ENCODE measurements at places on chromosomes 6 and 20.

DNA sequence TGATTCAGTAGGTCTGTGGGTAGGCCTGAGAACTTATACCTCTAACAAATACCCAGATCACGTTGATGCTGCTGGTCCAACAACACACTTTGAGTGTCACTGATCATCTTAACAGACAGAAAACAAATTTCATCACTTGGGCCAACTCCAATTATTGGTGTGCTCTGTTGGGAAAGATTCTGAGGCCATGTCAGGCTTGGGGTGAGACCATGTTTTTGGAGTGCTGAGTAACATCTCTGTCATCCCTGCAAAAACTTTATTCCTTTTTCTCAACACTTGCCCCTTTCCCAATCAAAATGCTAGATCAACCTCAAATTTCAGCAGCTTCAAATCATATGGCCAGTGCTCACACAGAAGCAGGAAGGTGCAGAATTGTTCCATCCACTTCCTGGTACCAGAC, 108.8 kb upstream of the TENT5A start:
- DNase-seq: no peak

GRCh38 chr6:46652232-46652602, 401 bp downstream of the CYP39A1 start:
- no peak for DNase-seq

DNA sequence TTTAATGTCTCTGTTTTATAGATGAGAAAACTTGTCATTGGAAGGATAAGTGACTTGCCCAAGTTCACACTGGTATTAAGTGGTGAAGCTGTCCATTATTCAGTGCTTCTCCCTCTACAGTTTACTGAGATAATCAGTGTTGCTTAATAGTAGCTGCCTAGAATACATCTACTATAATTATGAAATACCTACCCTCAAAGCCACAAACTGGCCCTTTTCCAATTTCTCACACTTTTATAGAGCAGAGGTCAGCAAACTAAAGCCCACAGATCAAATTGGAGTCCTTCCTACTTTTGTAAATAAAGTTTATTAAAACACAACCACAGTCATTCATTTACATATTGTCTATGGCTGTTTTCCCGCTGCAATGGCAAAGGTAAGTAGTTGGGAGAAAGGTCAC, 73.5 kb downstream of the EYS start:
- DNase-seq: no peak

GRCh38 chr6:21604081-21604480, 10.5 kb downstream of the SOX4 start:
- DNase-seq: no peak

- DNase-seq: no peak
Observed at GRCh38 chr6:15356179-15356578, 110.3 kb downstream of the JARID2 start.

- DNase-seq: no peak
Observed at GRCh38 chr20:63058696-63059335, 52.1 kb upstream of the BHLHE23 start.

DNA sequence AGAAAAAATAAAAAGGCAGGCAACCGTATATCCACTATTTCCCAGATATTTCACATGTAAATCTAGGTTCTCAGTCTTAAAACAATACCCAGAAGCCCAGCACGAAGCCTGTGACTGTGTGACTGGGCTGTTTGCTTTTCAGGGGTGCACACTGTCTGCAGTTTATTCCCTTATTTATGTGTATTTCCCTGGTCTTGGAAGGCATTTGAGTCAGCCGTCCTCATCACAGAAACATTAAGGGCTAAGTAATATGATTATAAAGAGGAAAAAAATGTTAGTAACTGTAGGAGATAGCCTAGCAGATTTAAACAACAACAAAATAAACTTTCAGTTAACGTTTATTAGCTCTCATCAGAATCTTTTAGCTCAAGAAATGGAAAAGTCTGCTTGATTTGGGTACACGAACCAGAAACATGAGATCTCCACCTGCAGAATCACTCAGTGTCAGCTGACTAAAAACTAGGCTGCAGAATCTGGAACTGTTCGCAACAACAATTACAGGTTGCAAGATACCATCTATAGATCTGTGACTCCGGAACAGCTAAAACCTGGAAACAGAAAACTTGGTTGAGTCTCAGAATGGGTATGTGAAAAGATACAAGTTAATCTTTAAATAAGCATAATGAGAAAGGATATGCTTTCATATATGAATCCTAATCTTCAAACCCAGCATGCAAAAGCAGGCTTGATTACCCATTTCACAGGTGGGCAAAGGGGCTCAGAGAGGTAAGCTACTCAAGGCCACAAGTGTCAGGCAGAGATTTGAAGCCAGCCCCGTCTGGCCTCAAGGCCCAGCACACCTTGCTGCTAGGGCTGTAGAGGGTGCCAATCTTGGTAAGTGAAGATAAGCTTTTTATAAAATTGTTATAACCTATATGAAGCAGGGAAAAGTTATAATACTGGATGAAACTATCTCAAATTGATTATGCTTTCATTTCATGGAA, 21.1 kb downstream of the GCLC start:
- no peak for DNase-seq

GRCh38 chr6:166543603-166544295, 42.7 kb downstream of the RAMACL start:
- no peak for DNase-seq

DNA sequence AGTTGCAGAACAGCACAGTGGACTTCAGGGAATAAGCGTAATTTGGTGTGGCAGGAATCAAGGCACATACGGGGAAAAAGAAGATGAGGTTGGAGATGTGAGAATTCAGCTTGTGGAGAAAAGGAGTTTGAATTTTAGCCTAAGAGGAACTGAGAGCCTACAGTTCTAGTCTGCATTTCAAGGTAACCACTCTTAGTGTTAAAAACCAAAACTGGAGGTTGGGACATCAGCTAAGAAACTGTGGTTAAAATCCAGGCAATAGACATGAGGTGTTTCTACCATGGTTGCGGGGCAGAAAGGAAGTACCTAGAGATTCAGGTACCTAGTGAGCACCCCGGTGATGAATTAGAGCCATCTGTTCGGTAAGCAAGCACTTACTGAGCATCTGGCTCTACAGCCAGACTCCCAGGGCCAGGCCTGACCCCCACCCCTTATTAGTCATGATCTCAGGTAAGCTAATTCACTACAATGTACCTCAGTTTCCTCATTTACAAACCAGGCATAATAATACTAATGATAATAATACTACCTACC, 44.4 kb downstream of the FAXC start:
- no peak for DNase-seq

- no peak for DNase-seq
Observed at GRCh38 chr20:32984196-32984595, 20.0 kb downstream of the SUN5 start.

GRCh38 chr6:53010504-53010903, 15.4 kb upstream of the GSTA4 start:
- DNase-seq: no peak

DNA sequence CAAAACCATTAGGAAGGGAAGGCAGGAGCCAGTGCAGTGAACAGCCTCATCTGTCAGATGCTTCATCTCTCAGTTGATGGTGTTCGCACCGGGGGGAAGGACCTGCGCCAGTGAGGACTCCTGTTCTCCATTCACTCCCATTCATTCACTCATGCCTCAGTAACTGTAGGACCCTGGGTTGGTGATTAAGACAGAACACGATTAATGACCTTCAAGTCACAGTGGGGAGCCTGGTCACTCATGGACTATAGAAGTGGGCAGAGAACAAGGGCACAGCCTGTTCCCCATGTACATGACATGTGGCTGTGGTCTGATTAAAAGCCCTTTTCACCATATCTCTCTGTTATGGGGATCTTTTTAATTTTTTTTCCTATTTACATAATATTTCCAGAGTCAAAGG, 113.3 kb downstream of the RPS12 start:
- no peak for DNase-seq
